ENCODE measurements at places on chromosomes 2 and 18. TPM values are rescaled to one million over a fixed set of nuclear protein-coding genes. Genes with fewer than 3 reads are reported as not detected.
A peak's percentile ranks its signal among the peaks of the same experiment; 100 is the strongest.

GRCh38 chr2:71503837-71504236 lies 50.5 kb downstream of the DYSF start:
- no peak for DNase-seq

DNA sequence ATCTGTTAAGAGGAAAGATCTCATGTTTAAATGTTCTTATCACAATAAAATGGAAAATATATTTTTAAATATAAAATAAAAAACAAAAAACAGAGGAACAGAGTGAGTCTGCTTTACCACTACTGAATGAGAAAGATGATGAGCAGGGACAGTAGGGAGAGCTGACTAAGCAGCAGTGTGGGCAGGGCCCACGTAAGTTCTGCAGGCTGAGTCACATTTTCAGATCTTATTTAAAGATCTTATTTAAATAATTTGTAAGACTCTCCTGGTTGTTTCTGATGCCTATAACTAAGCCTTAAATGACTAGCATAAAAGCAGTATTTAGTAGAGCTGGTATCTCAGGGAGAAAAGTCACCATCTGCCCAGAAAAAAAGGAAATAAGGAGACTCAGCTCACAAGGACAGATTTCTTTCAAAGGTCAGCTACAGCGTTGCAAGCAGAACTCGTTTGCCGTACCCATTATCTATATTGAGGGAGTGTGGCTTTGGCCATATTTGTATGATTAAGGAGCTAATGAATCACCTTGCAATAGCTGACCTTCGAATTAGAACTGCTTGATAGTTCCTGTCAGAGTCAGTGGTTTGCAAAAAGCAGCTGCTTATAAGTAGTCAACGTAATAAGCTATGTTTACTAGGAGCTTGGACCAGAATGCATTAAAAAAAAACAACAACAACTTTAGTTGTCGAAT lies 322.1 kb upstream of the CHAC2 start:
- DNase-seq: peak; percentile 20

DNA sequence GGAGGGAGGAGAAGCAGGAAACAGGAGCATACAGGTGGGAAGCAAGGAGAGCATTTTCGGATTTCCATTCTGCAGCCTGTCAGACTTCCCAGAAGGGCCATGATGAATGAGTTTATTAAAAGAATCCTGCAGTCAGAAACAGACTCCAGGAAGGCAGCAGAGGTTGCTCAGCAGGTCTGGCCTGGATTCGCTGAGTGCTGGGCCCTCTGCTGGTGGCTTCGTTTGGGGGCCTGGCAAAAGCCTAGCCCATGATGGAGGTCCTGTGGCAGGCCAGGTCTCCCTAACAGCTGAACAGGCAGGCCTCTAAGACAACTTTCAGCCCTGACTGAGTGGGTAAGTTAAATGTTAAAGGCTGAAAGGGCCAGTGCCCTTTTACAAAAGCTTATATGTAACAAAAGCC lies 108.2 kb upstream of the CAPN13 start:
- DNase-seq: no peak

GRCh38 chr2:97763176-97763845 lies 49.9 kb downstream of the ZAP70 start:
- no peak for DNase-seq

DNA sequence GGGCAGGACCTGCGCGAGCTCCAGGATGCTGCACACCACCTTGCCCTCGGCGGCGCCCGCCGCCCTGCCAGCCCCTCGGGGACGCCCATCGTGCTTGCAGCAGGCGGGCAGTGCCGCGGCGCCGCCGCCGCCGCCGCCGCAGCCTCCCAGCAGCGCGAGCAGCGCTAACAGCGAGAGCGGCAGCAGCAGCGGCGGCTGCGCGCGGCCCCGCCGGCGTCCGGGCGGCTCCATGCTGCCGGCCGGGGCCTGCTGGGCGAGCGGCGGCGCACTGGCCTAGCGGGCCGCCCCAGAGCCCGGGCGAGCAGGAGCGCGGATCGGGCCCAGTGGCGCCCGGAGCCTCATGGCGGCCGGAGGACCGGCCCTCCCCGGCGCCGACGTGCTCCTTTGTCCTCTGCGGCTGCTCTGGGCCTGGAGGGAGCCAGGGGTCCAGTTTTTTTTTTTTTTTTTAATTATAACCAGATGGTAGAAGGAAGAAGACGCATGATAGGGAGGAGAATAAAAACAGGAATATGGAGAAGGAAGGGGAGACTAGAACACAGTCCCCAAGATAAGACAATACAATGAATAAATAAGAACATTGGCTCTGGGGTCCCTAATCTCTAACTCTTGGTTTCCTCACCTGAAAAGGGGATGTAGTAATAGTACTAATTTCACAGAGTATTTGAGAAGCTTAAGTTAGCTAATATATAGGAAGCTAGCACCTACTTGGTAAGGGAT lies 17.1 kb upstream of the ANKRD62 start:
- DNase-seq: peak; percentile 40

GRCh38 chr18:24491927-24492834 lies 31.7 kb downstream of the HRH4 start:
- no peak for DNase-seq

- DNase-seq: peak; percentile 65
Measured at GRCh38 chr2:240452462-240453256, 17.2 kb downstream of the GPC1 start.

DNA sequence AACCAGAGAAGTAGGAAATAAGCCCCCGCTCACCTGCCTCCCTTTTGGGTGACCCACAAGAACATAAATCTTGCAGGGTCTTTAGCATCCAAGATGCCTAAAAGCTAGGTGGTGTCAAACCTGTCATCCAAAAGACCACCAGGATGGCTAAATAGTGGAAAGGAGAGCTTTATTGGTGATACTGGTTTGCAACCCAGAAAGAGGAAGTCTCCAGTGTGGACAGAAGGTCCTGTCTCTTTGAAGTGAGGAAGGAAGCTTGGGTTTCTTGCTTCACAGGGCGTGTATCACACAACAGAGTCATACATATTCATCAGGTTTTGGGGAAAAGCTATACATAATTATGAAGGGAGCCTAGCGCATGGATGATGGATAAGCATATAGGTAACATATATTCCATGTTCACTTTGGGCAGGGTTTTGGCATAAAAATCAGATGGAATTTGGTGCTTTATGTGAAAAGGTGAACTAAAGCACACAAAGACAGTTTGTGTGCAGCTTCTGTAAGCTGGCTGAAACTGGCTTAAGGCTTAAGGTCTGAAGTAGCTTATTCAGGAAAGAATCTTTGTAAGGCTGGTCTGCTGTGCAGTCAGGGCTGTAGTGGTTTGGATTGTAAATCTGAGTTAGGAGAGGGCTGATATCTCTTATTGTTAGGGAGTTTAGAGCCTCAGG lies 102.2 kb upstream of the MSH2 start:
- DNase-seq: no peak

GRCh38 chr2:220684099-220684498 lies 888.0 kb downstream of the EPHA4 start:
- DNase-seq: no peak

DNA sequence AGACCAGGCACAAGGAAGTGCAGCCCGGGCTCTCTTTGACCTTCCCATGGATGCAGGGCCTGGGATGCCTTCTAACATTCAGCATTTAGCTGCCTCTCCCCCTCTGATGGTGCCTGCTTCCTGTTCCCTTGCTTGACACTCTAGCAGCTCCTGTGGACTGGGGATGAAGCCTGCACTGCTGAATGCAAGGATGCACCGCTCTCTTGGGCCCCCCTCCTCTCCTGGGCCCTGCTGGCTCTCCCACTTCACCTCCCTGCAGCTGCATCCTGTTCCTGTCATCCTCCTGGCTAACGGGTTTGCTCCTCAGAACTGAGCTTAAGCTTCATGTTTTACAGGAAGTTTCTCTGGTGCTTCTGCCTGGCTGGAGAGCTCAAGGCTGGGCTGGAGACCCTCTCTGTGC lies 254.1 kb downstream of the TSN start:
- DNase-seq: no peak

GRCh38 chr2:130823886-130824491 lies 12.7 kb upstream of the ARHGEF4 start:
- no peak for DNase-seq

GRCh38 chr2:169933124-169933711 lies 106.0 kb downstream of the UBR3 start:
- DNase-seq: peak; percentile 48

DNA sequence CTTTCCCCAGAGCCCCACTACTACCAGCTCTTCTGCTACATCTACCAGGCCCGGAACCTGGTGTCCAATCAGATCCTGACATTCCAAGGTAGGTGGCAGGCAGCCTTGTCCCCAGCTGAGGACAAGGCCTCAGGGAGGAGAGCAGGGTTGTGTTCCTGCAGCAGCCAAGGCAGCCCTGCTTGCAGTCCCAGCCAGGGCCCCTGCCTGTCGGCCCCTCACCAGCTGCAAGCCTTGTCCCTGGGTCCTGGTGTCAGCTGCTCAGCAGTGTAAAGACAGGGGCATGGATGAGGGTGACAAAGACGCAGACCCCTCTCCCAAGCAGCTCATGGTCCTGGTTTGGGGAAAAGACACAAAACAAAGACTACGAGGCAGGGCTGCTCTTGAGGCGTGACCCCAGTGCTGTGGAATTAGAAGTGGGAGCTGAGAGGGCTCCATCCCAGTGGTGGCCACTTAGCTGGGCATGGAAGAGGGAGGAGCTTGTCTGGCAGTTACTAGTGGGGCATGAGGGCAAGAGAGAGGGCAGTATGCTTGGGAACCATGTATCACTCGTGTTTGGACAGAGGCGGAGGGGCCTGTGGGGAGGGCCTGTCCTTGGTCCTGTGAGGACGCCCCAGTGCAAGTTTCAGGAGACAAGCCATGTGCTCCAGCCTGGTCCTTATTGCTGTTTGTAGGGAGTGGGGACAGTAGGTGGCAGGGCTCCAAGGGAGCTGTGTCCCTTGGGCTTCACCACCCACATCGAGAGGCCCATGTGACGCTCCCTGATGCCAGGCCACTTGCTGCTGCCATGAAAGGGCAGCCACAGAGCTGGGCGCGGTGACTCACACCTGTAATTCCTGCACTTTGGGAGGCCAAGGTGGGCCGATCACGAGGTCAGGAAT lies 47.5 kb downstream of the LMAN2L start:
- DNase-seq: no peak

GRCh38 chr2:43131051-43131889 lies 95.1 kb downstream of the ZFP36L2 start:
- DNase-seq: peak; percentile 94

TMEFF2 gene
- not detected for total RNA-seq

CTAGE1 gene
- total RNA-seq: 0.43 TPM

COL6A3 gene
- 1,329 TPM for total RNA-seq

GAL3ST2 gene
- total RNA-seq: 0.43 TPM

TRIM43 gene
- total RNA-seq: not detected

POTEE gene
- not detected for total RNA-seq

IWS1 gene
- total RNA-seq: 42.7 TPM

UGT1A3 gene
- total RNA-seq: not detected
